ENCODE measurements at places on chromosomes 16 and 17.

- peaks cover 2% of the 10 kb centered on the region for H3K36me3 ChIP-seq
- H3K4me1 ChIP-seq = no peaks in the 10 kb centered on the region
- peaks cover 6% of the 10 kb centered on the region for H3K27me3 ChIP-seq
These were observed 4.6 kb downstream of the RPUSD1 start for GRCh38 chr16:783404-784161.

- no peak for DNase-seq
- no peaks in the 10 kb centered on the region for H3K4me1 ChIP-seq
- H3K4me3 ChIP-seq = no peak overlapping the region
- H3K27me3 ChIP-seq = peaks cover 3% of the 10 kb centered on the region
- H3K36me3 ChIP-seq = no peaks in the 10 kb centered on the region
These were observed 65.3 kb downstream of the RMI2 start for GRCh38 chr16:11410376-11411058.

DNA sequence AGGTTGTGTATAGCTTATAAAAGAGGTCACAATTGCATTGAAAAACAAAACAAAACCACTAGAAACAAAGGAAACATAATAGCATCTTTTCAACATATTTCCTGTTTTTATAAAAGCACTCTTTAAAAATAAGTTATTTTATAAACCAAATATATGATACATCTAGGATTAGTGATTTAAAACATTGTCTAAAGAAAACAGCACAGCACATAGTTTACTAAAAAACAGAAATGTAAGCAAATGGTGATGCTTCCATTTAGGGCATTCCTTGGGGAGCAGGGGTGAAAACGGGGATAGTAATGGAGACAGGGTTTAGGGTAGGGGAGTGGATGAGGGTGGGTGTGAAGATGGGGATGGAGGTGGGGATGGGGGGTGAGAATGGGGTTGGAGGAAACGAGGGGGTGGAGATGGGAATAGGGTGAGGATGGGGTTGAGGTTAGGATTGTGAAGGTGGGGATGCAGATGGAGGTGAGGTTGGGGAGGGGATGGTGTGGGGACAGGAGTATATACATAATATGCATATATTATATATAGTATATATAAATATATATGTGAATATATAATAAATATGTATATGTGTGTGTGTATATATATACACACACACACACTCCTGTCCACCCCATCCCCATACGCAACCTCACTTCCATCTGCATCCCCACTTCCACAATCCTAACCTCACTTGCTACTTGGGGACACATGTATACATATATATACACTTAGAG lies 1519.5 kb downstream of the CDH11 start:
- H3K27me3 ChIP-seq = no peaks in the 10 kb centered on the region
- H3K27ac ChIP-seq = no peak overlapping the region
- H3K4me1 ChIP-seq = no peaks in the 10 kb centered on the region
- DNase-seq = no peak
- no peaks in the 10 kb centered on the region for H3K36me3 ChIP-seq
- no peak overlapping the region for H3K4me3 ChIP-seq

GRCh38 chr17:19583871-19584270 lies 50.2 kb downstream of the SLC47A1 start:
- H3K36me3 ChIP-seq = no peaks in the 10 kb centered on the region
- DNase-seq = no peak
- peaks cover 30% of the 10 kb centered on the region for H3K27me3 ChIP-seq
- peaks cover 1% of the 10 kb centered on the region for H3K4me1 ChIP-seq

- H3K4me3 ChIP-seq = no peak overlapping the region
- no peaks in the 10 kb centered on the region for H3K36me3 ChIP-seq
- DNase-seq = no peak
- peaks cover 10% of the 10 kb centered on the region for H3K4me1 ChIP-seq
These were observed 10.1 kb downstream of the KSR1 start for GRCh38 chr17:27466376-27466742.

DNA sequence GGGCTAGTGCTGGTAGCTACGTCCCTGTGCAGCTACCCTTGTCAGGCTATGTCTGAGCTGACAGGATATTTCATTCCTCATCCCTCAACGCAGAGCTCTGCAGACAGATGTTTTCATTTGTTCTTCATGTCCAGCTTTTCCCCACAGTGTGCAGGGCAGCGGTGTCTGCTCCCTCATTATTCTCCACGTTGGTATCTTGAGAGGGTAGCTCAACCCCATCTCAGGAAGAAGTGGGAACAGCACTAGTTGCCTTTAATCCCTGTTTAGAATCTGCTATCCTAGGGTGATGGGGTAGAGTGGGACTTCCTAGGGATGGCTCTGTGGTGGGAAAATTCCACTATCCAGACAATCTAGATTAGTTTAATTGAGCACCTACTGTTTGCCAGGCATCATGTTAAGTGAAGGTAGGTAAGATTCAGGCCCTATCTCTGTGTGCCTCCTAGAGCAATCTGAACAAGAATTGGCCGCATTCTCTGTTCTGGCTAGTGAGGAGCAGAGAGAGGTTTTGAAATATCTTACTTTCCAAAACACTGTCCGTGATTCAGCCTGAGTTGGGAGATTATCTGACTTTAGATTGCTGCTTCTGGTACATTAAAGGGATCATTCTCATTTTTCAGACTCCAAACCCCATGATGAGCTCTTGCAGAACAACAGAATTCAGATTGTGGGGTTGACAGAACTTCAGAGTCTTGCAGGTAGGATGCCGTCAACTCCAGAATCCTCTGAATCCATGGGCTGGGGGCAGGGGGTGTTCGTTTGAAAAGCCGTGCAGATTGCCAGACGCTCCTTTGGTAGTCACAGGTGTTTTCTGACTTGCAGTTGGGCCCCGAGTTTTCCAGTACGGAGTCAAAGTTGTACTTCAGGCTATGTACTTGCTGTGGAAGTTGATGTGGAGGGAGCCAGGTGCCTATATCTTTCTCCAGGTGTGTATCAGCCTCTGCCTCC lies 963 bp downstream of the ALG1 start:
- H3K27ac ChIP-seq = peak overlapping the region; percentile 98
- peak overlapping the region; percentile 96 for H3K4me3 ChIP-seq
- DNase-seq = no peak
- H3K4me1 ChIP-seq = peaks cover 1% of the 10 kb centered on the region
- peaks cover 5% of the 10 kb centered on the region for H3K36me3 ChIP-seq

GRCh38 chr16:75580-76501 lies 2.2 kb upstream of the MPG start:
- peaks cover 23% of the 10 kb centered on the region for H3K4me1 ChIP-seq
- no peaks in the 10 kb centered on the region for H3K36me3 ChIP-seq
- peaks cover 8% of the 10 kb centered on the region for H3K27me3 ChIP-seq
- peak overlapping the region; percentile 65 for H3K4me3 ChIP-seq
- DNase-seq = no peak

DNA sequence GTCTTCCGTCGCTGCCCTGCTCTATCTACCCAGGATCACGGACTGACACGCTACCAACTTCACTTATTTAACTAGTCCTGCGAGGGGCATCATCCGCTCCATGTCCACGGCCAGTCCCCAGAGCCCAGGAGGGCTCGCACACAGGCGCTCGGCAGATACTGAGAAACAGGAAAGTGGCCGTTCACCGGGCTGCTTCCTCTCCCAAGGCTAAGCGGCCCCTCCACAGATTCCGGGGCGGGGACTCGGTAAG lies 388 bp downstream of the OXLD1 start:
- no peak for DNase-seq
- no peaks in the 10 kb centered on the region for H3K27me3 ChIP-seq
- H3K36me3 ChIP-seq = peaks cover 6% of the 10 kb centered on the region
- peak overlapping the region; percentile 96 for H3K27ac ChIP-seq
- peak overlapping the region; percentile 96 for H3K4me3 ChIP-seq

DNA sequence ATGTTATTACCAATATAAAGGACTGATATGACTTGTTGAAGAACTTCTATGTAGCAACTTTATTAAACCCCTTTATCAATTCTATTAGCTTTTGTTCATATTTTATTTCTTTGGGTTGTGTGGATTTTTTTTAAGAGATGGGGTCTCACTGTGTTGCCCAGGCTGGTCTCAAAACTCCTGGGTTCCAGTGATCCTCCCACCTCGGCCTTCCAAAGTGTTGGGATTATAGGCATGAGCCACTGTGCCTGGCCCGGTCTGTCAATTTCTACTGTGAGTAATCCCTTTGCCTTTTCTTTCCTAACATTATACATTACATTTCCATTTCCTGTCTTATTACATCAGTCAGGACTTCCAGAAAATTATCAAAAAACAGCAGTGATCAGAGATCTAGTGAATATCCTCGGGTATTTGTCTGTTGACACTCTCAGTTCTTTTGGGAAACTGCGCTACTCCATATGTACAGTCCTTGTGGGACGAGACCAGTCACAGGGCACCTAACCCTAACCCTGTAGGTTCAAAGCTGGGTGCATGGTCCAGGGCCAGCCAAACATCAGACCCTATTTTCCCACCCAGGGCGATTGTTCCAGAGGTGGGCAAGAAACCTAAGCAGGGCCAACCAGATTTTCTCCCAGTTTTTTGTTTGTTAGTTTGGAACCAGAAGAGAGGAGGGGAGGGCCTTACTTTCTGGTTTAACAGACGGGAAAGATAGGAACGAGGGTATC lies 1.7 kb upstream of the SLC47A1 start:
- H3K27me3 ChIP-seq = peaks cover 40% of the 10 kb centered on the region
- DNase-seq = no peak
- H3K4me1 ChIP-seq = peaks cover 20% of the 10 kb centered on the region
- no peaks in the 10 kb centered on the region for H3K36me3 ChIP-seq
- no peak overlapping the region for H3K27ac ChIP-seq

DNA sequence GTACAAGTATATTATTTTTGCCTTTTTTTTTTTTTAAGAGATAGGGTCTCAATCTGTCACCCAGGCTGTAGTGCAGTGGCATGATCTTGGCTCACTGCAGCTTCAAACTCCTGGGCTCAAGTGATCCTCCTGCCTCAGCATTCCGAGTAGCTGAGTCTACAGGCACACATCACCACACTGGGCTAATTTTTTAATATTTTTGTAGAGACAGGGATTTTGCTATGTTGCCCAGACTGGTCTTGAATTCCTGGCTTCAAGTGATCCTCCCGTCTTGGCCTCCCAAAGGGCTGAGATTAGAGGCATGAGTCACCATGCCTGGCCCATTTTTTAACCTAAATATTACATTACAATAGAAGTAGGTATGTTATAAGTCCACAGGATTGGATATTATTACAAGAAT lies 3.2 kb downstream of the TERB1 start:
- DNase-seq = no peak
- no peaks in the 10 kb centered on the region for H3K4me1 ChIP-seq
- peaks cover 8% of the 10 kb centered on the region for H3K36me3 ChIP-seq
- H3K27me3 ChIP-seq = no peaks in the 10 kb centered on the region
- no peak overlapping the region for H3K4me3 ChIP-seq
- H3K27ac ChIP-seq = no peak overlapping the region

- H3K4me1 ChIP-seq = peaks cover 7% of the 10 kb centered on the region
- no peak overlapping the region for H3K27ac ChIP-seq
These were observed 40.8 kb downstream of the RNF157 start for GRCh38 chr17:76199469-76199868.

- no peak overlapping the region for H3K4me3 ChIP-seq
- H3K27ac ChIP-seq = no peak overlapping the region
- DNase-seq = no peak
- no peaks in the 10 kb centered on the region for H3K36me3 ChIP-seq
- peaks cover 6% of the 10 kb centered on the region for H3K4me1 ChIP-seq
- H3K27me3 ChIP-seq = peaks cover 86% of the 10 kb centered on the region
These were observed 237 bp downstream of the C1QL1 start for GRCh38 chr17:44967907-44968224.

- DNase-seq = no peak
- no peaks in the 10 kb centered on the region for H3K27me3 ChIP-seq
- H3K36me3 ChIP-seq = no peaks in the 10 kb centered on the region
- H3K4me1 ChIP-seq = peaks cover 37% of the 10 kb centered on the region
- peak overlapping the region; percentile 71 for H3K27ac ChIP-seq
These were observed 71.4 kb downstream of the ZFHX3 start for GRCh38 chr16:72976438-72977064.

GRCh38 chr16:80982646-80983045 lies 24.0 kb downstream of the CMC2 start:
- no peak for DNase-seq
- H3K27me3 ChIP-seq = no peaks in the 10 kb centered on the region
- H3K4me3 ChIP-seq = no peak overlapping the region
- no peak overlapping the region for H3K27ac ChIP-seq
- peaks cover 6% of the 10 kb centered on the region for H3K36me3 ChIP-seq
- peaks cover 23% of the 10 kb centered on the region for H3K4me1 ChIP-seq

- H3K36me3 ChIP-seq = peaks cover 4% of the 10 kb centered on the region
- no peaks in the 10 kb centered on the region for H3K27me3 ChIP-seq
- H3K27ac ChIP-seq = no peak overlapping the region
- H3K4me1 ChIP-seq = peaks cover 10% of the 10 kb centered on the region
- no peak for DNase-seq
These were observed 19.7 kb downstream of the MAP2K6 start for GRCh38 chr17:69434164-69434579.

DNA sequence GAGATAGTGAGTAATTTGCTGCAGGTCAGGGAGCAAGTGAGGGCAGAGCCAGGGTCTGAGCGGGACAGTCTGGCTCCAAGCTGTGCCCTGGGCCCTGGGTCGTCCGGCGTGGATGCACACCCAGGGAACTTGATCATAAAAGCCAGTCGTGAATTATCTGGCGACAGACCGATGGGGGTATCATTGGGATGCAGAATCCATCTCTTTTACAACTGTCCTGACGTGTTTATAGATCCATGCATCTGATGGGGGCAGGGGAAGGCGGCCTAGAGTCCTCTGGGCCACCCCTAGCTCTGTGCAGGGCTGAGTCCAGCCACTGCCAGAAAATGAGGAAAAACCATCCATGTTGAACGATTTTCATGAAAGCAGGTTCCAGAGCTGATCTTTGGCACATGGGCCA lies 332.8 kb downstream of the C16orf95 start:
- H3K27ac ChIP-seq = no peak overlapping the region
- DNase-seq = no peak
- peaks cover 2% of the 10 kb centered on the region for H3K4me1 ChIP-seq
- no peaks in the 10 kb centered on the region for H3K36me3 ChIP-seq

- no peak for DNase-seq
- peaks cover 8% of the 10 kb centered on the region for H3K4me1 ChIP-seq
- H3K27ac ChIP-seq = no peak overlapping the region
These were observed 21.1 kb upstream of the METRNL start for GRCh38 chr17:83058266-83058798.

DNA sequence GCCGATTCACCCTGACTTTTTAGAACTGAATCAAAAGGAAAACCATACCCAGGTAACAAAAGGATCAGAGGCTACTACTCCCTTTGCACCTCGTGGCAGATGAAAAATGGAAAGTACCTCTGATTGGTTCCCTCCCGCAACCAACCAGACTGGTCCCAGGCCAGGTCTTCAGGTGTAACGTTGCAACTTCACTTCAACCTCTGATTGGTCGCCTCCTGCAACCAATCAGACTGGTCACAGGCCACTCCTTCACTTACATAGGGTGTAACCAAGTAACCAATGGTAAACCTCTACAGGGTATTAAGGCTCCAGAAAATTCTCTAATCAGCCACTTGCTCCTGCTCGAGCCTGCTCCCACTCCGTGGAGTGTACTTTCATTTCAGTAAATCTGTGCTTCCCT lies 89.4 kb downstream of the ADCY9 start:
- peaks cover 5% of the 10 kb centered on the region for H3K36me3 ChIP-seq
- DNase-seq = no peak
- H3K4me1 ChIP-seq = peaks cover 5% of the 10 kb centered on the region
- H3K27ac ChIP-seq = no peak overlapping the region
- H3K4me3 ChIP-seq = no peak overlapping the region

All from progenitor cell of endocrine pancreas (in vitro differentiated cells).